ENCODE measurements at places on chromosomes 4 and X. TPM values are rescaled to one million over a fixed set of nuclear protein-coding genes. Genes with fewer than 3 reads are reported as not detected.

GRCh38 chr4:107654694-107655093 is 65.3 kb downstream of the PAPSS1 start:
- no peak for DNase-seq

GRCh38 chr4:102352781-102353180 is 7.5 kb upstream of the SLC39A8 start:
- no peak for DNase-seq

The CSN1S1 gene
- not detected for total RNA-seq

GRCh38 chr4:97587912-97588311 is 555.4 kb downstream of the STPG2 start:
- no peak for DNase-seq

DNA sequence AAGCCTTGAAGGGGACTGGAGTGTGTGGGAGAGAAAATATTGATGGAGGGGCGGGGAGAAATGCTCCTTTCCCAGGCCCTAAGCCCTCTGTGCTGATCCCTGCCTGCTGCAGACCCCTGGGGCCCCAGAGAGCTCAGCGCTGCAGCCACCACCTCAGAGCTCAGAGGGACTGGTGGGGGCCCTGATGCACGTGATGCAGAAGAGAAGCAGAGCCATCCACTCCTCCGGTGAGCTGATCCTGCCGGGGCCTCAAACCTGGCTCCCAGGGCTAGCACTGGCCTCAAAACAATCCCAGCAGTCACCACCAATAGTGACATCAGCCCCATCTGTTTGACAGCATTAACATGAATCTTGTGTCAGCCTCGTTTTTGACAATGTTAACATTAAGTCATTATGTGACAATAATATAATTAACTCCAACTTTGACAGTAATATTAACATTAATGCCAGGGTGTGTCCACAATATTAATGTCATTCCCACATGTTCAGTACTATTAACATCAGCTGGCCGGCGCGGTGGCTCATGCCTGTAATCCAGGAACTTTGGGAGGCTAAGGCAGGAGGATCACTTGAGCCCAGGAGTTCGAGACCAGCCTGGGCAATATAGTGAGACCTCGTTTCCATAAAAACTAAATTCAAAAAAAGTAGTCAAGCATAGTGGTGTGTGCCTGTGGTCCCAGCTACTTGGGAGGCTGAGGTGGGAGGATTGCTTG is 5.8 kb downstream of the WAS start:
- DNase-seq, result no peak

The SPIN4 gene
- 4.8 TPM for total RNA-seq

GRCh38 chrX:111131572-111131971 is 35.6 kb downstream of the PAK3 start:
- no peak for DNase-seq

The NPFFR2 gene
- total RNA-seq, result not detected

- no peak for DNase-seq
Observed at GRCh38 chr4:159206427-159206871, 103.6 kb downstream of the RAPGEF2 start.

All from sigmoid colon (tissue), 7 donors.